Stimulated activated CD4-positive, alpha-beta T cell treated with anti-CD3 and anti-CD28 coated beads, TNF-alpha, amount 100 ng/mL, for 48 hours (primary cell): ENCODE measurements at places on chromosomes 5 and 9.

DNA sequence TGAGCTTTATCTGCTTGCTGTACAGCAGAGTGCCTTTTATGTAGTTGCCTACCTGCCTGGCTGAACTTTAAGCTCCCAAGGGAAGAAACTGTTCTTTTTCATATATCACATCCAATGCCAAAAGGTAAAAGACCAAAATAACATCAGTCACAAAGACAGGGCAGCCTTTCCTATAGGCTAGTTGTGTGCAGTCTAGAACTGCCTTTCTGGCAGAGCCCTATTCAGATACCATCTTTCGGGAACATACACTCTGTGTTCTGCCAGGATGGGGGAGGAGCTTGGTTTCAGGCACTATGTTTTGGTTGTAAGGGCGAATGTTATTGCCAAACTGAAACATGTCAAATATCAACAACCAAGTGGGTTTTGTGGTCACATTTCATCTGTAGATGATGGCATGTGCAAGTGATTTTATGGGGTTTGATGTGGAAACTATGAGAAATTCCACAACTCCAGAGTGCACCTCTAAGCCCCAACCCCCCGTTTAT lies 314.5 kb downstream of the ADGRV1 start:
- DNase-seq, result no peak

GRCh38 chr9:35903049-35903448 lies 3.0 kb upstream of the HRCT1 start:
- no peak for DNase-seq

- no peak for DNase-seq
Observed at GRCh38 chr5:56565644-56566043, 249.7 kb upstream of the MAP3K1 start.

- no peak for DNase-seq
Observed at GRCh38 chr5:41841325-41841724, 28.9 kb downstream of the OXCT1 start.

GRCh38 chr5:112342389-112342788 lies 76.7 kb downstream of the EPB41L4A start:
- DNase-seq, result no peak

DNA sequence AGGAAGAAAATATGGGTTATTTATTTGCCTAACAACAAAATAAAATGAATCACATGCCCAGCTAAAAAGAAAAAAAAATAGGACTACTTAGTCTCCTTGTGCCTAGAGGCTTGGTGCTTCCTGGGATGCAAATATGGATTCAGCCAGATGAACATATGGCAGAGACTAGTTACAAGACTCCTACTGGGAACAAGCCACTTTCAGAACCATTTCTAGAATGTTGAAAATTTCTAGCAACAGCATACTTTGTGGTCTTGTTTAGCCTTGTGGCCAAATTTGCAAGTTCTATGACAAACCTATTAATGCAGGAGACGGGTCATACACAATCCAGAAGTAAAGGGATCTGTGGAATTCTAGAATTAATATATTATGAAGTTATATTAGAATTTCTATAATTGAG lies 198.7 kb downstream of the CHSY3 start:
- no peak for DNase-seq

GRCh38 chr5:82613891-82614290 lies 335.7 kb upstream of the RPS23 start:
- no peak for DNase-seq

GRCh38 chr5:87944553-87945285 lies 323.9 kb downstream of the TMEM161B start:
- no peak for DNase-seq
